ENCODE measurements at places on chromosomes 2 and 18.

GRCh38 chr2:133602538-133602937 lies 34.3 kb upstream of the NCKAP5 start:
- no peak for DNase-seq

DNA sequence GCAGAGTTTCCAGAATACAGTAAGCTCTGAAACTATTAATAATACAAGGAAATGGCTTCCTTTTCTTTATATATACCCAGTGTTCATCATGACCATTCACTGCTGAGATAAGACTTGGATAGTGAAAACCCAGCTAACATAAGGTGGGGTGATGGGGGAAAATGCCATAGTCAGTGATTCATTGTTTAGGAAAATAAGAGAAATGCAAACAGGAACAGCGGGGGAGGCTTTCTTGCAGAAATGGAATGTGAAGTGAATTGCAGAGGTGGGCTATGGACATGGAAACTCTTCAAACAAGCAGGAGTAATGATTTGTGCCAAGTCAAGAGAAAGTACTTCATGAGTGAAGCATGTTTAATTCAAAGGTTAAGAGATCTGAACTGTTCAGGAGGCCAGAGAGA lies 519.4 kb downstream of the TDRD15 start:
- DNase-seq: no peak

GRCh38 chr2:165567273-165567672 lies 97.8 kb downstream of the CSRNP3 start:
- DNase-seq: no peak

DNA sequence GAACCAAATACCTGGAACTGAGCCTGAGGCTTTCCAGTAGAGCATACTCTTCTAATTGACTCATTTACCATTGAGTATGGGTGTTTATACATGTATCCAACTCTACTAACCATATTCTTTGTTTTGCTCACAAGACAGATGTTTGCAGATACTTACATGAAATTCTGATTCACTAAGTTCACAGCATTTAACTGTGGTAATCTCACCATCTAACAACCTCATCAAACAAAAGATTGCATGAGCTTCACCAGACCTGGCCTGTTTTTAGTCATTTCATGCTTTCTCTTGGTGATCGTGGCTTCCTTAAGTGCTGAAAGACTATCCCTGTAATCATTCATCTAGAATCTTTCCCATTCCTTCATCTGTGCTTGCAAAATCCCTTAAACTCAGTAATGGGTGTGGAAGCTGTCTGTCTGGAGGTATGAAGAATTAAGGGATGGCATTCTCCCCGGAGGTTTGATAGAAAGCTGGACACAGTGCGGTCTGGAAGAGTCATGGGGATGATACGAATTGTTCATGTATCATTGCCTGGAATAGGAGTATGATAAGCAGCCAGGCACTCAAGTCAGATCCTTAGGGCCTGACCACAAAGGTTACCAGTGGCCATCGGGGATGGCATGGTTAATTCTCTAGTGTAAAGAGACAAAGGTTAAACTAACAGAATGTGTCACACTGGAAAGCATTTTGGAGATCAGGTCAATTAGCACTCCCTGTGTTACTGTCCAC lies 42.0 kb upstream of the IL1R1 start:
- DNase-seq: no peak

- DNase-seq: no peak
Measured at GRCh38 chr2:99918389-99918788, 224.0 kb downstream of the AFF3 start.

GRCh38 chr18:75478996-75479880 lies 51.7 kb upstream of the SMIM21 start:
- peak; percentile 19 for DNase-seq

GRCh38 chr2:239348563-239349452 lies 52.0 kb downstream of the HDAC4 start:
- DNase-seq: no peak

GRCh38 chr2:45422921-45423320 lies 188.1 kb downstream of the SRBD1 start:
- DNase-seq: no peak

- DNase-seq: no peak
Measured at GRCh38 chr18:42525905-42526304, 570.9 kb downstream of the PIK3C3 start.

GRCh38 chr2:99936065-99936464 lies 206.3 kb downstream of the AFF3 start:
- DNase-seq: no peak

DNA sequence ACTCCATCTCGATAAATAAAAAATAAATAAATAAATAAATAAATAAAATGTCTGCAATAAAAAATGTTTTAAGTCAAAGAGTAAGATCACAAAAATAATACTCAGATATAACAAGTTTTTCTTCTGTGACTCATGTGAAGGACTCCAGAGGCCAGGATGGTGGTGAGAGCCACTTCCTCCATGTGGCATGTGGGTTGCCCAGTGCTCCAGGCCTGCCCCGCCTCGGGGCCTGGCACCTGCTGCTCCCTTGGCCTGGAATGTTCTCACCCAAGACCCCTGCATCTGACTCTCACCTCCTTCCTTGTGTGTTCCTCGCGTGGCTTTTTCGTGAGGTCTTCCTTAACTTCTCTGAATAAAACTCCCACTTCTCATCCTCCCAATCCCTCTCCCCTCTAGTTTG lies 77.4 kb upstream of the LDLRAD4 start:
- DNase-seq: no peak

All from frontal cortex (tissue), 4 donors.